ENCODE measurements at places on chromosomes 2 and 18.

DNA sequence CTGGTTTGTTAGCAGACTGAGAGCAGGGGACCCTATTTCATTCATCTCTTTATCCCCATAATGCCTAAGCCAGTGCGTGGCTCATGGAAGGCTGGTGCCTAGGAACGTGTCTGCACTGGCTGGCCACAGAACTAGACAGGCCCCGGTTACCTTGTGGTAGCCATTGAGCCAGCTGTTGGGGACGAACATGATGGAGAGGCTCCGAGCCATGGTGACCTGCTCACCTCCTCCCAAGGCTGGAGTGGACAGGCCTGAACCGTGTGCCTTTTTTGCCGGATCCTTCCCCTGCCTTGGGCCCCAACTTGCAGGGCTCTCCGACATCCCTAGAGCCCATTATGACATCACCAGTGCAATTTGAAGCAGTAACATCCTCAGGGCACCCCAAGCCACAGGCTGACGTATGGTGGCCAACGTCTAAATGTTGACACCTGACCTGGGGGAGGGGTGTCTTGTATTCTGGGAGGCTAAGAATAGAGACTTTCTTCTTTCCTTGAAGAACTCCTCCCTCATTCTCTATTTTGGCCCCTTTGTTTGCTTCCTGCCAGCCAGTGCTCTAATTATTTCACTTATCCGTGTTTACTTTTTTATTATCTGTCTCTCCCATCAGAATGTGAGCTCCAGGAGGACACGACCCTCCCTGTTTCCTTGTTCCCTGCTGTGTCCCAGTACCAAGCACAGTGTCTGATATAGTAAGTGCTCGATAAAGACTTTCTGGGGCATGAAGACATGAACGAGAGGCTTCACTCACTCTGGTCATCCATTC is 12.2 kb upstream of the DNPEP start:
- no peak for DNase-seq

DNA sequence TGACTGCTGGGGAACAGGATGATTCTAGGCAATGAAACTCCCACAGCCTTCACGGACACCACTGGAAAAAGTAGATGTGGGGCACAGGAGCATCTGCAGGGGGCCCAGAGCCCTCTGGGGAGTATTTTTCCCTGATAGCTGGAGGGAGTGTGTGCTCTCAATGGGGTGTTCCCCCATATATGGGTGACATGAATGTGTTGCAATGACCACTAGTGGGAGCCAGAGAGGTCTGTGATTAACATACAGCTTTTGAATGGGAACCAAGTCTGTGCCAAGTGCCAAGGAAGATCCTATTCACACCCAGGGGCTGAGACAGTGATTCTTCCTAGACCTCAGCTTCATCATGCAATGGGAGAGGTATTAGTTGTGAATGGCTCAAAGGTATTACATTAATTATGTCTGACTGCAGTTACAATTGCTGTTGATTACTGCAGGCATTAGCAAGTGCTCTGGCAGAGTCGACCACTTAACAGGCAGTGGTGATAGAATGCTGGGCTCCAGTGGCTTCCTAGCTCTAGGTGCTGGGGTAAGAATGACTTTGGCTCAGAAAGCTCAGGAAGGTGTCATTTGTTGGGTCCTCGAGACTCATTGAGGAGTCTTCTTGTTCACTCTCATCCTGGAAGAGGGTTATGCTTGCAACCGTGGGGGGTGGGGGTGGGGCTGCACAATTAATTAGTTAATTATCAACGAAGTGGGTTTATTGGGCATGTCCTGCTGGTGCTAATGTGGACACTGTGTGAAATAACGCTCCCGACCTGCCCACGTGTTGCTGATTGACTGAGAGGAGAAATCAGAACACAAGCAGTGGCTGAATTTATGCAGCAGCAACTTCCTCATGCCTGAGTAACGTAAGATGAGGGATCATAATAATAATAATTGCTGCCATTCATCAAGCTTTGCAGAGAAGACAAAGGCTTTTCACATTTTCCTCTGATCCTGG is 194.1 kb downstream of the CLIP4 start:
- DNase-seq: peak; percentile 51

DNA sequence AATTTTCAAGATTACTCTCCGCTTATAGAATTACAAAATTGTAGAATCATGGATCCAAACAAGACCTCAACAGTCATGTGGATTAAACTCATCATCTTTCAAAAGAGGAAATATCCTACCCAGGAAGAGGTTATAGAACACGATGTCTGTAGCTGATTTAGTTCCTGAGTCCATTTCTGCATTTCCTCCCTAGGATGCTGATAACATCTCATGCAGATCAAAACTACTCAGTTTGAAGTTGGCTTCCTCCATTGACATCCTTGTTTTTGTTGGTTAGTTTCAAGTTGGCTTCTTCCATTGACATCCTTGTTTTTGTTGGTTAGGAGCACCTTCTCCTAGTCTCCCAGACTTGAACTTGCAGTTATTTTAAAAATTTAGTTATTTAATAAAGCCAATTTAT is 147.5 kb downstream of the PARD3B start:
- no peak for DNase-seq

DNA sequence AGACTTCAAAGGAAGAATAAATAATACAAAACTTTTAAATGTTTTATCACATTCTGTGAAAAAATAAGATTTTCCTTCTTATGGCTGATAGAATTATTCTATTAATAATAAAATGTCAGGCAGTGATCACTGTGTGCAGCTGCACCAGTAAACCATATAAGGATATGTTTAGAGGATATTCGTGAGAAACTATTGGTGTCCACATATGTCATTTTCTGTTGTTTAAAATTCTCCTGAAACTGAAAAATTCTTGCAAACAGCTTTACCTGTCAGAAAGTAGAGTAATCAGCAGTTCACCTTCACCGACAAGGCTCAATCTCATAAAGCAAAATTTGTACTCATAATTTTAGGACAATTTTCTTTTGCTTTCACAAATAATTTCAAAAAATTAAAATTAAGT is 170.1 kb upstream of the KCNH7 start:
- no peak for DNase-seq

DNA sequence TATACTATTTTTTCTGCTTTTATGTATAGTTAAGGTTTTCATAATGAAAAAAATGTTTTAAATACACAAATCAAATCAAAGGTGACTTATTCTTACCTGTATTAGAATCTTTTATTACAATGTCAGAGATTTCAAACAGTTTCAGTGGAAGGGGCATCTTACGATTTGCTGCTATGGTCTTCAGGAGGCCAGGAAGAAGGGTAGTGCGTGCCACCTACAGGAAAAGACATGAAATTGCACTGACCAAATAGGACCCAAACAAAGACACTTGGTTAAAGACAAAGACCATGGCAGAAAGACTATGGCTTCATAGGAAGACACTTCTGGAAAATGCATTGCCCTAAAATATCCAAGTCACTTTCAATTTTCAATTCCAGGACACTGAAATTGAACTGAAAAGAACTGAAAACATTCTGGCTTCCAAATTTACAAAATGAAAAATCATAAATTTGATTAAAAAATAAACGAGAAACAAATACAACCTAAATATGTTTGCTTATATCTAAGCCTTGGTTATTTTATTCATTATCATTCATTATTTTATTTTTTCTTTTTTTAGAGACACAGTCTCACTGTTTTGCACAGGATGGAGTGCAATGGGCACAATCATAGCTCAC is 42.1 kb downstream of the FARSB start:
- no peak for DNase-seq

DNA sequence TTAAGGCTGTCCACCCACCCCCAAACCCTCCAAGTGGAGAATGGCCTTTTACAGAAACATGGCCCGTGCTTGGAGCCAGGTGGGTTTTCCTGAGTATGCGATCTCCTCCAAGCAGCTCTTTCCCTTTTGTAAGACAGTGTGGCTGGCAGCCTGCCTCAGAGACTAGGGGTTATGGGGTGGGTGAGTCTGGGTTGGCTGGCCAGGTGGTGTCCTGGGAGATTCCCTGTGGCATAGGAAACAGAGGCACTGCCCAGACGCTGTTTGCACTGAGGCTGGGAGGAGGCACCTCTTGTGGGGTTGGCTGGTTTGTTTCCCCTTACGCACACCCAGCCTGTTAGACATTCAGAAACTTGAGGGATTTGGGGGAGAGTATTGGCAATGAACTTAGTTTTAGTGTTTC is 82.3 kb upstream of the MCFD2 start:
- DNase-seq: no peak

DNA sequence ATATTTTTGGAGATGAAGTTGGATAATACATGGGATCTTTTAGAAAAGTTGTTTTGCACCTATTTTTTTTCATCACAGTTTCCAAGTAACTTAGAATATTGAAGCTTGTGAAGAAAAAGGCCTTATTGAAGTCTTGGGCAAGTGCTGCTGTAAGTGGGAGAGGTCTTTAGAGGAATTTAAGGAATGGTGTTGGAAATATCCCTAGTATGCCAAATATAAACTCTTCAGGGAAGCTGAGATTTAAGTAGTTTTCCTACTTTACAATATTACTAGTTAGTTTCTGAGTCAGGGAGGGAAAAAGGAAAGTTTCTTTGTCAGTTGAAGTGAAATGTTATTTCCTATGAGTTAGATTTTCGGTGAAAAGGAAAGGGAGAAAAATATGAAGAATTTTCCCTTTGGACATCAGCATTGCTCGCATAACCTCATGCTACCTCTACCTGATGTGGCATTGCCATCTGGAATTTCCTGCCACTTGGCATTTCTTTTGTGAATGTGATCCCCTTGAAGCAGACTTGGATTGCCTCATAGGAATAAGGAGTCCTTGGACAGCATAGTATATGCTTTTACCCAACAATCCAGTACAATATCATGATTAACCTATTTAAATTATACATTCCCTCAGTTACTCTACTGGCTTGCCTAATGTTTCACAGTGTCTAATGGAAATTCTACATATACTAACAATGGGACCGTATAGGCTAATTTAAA is 12.1 kb downstream of the PLEKHH2 start:
- DNase-seq: no peak

DNA sequence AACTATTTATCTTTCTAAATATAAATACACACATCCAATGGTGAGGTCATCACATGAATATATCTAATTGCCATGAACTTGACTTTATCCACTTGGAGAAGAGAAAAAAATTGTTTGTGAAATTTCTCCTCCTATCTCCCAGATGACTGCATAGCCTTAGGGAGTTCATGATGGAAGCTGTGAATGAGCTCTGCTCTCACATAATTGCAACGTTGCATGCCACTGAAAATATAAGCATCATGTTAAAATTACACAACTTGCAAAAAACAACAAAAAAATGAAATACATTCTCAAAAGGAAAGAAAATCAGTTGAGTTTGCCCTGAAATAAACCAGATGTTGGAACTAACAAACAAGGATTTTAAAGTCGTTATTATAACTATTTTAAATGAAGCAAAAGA is 50.6 kb upstream of the OSR1 start:
- DNase-seq: no peak

GRCh38 chr2:165067643-165068486 is 112.5 kb upstream of the SLC38A11 start:
- DNase-seq: no peak

DNA sequence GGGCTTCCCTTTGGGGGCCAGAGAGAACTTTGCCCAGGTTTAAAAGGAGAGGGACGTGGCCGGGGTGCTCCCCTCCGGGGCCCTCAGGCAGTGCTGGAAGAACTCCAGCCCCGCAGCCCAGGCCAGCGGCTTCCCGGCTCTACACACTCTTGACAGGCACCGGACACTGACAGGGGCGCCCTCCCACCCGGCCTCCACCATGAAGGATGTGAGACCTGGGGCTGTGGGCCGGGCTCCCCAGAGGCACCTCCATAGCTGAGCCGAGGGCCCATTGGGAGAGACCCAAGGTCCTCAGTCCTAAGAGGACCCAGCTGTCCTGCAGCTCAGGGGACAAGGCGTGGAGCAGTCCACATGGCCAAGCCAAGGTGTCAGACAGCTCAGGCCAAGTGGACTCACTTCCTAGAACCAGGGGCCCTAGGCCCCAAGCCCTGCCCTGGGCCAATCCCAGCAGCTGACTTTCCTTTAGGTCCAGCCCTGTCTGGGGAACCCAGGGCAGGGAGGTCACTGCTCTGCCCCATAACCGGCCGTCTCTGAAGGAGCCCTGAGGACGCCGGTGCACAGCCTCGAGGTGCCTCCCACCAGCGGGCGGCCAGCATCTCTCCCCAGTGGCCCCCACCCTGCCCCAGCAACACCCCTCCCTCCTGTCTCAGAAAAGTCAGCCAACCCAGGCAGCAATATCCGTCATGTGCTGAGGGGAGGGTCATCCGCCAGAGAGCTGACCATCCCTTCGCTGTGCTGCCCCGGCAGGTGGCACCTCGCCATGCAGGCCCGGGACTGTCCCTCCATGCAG is 51.8 kb downstream of the BIN1 start:
- no peak for DNase-seq

- no peak for DNase-seq
These were observed 56.9 kb downstream of the KCNS3 start for GRCh38 chr2:17935242-17935885.

- DNase-seq: no peak
These were observed 15.0 kb downstream of the ERCC3 start for GRCh38 chr2:127278959-127279358.

DNA sequence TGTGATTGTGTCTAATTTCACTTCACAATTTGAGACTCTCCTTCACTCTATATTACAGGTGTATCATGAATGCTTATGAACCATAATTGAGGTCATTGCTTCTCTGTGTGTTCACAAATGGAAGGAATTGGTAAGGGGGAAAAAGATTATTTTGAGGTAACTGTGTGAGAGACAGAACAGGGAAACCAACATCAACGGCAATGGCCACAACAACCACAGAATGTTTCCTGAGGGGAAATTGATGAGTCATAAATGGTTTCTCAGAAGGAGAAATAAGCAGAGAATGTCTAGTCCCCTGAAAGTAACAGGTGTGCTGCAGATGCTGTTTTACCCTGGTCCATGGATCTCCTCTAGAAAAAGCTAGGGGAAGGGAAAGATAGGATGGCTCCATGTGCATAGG is 361.2 kb upstream of the GALNT5 start:
- DNase-seq: no peak

DNA sequence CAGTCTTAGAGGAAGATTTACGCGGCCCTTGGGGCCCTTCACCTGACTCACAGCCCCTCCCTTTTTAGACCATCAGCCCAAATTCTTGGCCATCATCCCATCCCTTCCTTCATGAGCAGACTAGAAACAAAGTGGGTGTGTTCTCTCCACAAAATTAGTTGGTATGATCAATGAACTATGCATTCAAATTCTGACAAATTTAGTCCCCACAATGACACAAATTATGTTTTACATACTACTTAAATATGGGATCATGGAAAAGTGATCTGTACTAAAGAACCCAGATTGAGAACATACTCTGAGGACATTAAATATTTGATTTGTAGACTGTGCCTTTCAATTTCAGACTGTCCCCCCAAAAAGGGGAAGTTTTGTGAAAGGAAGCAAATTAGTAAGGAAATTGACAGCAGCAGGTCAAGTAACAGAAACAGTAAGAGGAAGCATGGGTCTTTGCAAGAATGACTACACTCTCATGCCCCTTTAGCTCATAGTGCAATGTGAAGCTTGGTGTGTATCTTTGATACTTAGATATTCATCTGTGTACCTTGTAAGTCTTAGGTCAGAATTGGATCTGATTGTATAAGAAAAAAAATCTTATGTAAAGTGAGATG is 2.2 kb upstream of the MAPRE2 start:
- DNase-seq: no peak
